Posterior vena cava (tissue), 2 donors: ENCODE measurements at places on chromosomes 6 and 20. TPM values are rescaled to one million over a fixed set of nuclear protein-coding genes. Genes with fewer than 3 reads are reported as not detected.

FITM2 gene
- total RNA-seq, result 10.6 TPM

DNA sequence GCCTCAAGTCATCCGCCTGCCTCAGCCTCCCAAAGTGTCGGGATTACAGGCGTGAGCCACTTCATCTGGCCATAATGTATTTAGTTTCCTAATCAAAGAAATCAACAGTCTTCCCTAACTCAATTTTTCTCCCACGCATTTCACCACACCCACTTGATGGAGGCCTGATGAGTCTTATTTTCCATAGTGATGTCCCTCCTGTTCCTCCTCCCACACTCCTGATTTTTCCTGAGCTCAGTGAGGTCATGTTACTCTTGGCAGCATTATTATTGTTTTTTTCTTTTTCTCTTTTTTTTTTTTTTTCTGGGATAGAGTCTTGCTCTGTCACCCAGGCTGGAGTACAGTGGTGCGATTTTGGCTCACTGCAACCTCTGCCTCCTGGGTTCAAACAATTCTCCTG lies 8.9 kb downstream of the ABRACL start:
- DNase-seq, result no peak

DNA sequence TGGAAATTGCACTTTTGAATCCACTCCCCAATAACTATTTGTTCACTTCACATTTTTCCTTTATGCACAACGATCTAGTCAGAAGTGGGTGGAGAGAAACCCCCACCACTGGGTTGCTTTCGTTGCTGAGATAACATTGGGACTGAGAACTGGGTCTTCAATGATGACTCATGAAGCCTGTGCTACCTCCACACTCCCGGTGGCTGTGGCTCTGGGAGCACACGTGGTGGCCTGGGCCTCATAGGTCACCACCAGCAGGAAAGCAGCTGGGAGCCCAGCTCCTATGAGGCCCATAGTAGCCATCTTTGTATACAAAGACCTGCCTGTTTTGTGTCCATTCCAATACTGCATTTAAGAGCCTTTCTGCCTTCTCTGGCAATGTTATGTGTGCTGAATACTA lies 178.0 kb upstream of the SASH1 start:
- no peak for DNase-seq

UBE2C gene
- 0.79 TPM for total RNA-seq

DNA sequence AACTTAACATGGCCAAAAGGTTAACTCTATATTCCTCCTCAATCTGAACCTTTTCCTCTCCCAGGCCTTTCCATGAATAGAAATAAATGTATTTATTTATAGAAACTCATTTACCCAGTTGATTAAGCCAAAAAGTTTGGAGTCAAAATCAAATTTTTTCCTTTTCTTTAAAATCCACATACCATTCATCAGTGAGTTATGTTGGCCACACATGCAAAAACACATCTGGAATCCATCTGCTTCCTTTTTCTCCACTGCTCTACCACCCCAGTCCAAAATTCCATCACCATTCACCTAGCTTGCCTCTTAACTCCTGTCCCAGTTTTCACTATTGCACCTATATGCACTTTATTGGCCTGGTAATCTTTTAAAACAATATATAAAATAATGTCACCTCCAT lies 62.4 kb upstream of the TMEM200A start:
- no peak for DNase-seq

DNA sequence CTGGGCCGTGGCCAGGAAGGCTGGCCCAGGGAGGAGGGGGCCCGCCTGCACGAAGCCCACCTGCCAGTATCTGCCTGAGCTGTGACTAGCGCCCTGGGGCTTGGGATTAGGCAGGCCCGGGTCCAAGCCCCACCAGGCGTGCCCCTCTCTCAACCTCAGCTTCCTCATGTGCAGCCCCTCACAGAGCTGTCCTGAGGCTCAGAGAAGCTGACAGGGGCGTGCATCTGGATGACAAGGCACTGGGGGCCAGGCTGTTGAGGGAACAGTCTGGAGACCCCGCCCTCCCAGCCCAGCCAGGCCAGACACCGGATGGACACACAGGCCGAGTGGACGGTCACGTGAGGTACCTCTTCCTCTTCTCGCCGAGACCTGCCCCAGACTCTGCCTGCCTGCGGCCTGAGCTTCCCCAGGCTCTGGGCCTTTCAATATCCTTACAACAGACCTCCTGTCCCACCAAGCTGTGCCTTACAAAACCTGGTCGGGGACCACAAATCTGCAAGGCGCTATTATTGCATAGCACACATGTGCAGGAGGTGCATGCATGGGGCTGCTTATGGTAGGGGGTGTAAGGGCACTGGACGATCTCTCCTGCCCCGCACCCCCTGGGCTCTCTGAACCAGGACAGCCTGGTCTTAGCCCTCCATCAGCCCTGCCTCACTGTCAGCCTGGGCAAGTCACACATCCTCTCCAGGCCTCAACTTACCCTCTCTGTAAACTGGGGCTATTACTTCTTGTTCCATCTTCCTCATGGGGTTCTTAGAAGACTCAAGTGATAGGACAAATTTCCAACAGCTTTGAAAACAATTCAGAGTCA lies 20.0 kb downstream of the NOL4L start:
- DNase-seq, result peak; percentile 88

- DNase-seq, result peak; percentile 95
These were observed 8.4 kb upstream of the TGM2 start for GRCh38 chr20:38173237-38174156.

DNA sequence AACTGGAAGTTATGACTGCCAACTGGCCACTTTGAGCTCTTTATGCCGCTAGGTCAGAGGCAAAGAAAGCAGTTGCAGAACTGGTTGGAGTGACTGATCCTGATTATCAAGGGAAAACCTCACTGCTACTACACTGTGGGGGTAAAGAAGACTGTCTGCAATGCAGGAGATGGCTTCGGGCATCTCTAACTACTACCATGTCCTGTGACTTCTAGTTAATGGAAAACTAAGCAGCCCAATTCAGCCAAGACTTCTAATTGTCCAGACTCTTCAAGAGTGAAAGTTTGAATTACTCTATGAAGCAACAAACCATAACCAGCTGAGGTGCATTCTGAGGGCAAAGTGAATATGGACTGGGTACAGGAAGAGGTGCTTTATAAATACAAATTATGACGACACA lies 773.6 kb upstream of the SLC35B3 start:
- DNase-seq, result no peak
